ENCODE measurements at places on chromosomes 16 and 17. TPM values are rescaled to one million over a fixed set of nuclear protein-coding genes. Genes with fewer than 3 reads are reported as not detected.

DNA sequence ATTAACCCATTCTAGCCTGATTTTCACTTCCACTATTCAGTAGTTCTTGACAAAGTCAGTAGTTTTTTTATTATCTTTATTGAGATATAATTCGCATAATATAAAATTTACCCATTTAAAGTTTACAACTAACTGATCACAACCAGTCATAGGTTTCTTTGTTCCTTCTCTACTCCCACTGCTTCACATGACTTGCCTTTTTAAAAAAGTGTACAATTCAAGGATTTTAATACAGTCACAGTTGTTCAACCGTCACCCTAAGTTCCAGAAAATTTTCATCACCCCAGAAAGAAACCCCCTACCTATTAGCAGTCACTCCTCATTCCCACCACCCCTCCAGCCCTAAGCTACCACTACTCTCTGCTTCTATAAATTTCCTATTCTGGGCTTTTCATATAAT lies 162.5 kb downstream of the TRIM37 start:
- no peak for DNase-seq

DNA sequence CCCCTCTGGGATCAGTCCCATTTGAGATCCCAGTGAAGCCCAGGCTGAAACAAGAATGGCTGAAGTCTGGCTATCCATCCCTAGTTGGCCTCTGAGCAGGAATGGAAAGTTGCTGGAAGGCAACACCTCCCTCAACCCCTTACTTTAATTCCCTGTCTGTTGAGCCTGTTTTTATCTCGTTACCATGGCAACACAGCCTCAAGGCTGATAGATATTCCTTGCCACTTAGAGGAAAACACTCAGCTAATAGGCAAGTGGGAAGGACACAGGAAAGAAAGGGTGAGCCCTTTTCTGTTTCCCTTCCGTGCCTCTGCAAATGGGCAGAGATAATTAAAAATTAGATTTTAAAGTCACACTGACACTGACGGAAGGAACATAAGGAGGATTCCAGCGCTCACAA lies 75.5 kb upstream of the CLEC3A start:
- DNase-seq, result no peak

- DNase-seq, result no peak
Observed at GRCh38 chr17:20244671-20245070, 222.7 kb downstream of the LGALS9B start.

DNA sequence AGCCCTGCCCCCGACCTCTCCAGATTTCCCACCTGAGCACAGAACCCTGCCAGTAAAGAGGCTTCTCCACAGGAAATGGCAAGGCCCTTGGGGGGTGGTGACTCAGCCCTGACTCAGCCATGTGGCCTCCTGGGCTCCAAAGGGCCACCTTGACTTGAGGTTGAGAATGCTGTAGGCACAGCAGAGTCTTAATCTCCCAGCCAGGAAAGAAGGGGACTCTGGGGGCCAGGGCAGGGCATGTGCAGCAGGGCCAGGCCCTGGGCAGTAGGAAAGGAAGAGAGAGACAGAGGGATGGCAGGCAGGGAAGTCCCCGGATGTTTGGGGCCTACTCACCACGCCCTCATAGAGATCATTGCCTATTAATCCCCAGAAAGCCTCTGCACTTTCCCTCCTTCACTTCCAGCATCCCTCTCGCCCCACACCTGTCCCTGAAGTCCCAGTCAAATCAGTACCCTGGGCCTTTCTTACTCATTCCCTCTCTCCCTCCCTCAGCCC lies 4.8 kb upstream of the ITGA3 start:
- peak; percentile 95 for DNase-seq

DNA sequence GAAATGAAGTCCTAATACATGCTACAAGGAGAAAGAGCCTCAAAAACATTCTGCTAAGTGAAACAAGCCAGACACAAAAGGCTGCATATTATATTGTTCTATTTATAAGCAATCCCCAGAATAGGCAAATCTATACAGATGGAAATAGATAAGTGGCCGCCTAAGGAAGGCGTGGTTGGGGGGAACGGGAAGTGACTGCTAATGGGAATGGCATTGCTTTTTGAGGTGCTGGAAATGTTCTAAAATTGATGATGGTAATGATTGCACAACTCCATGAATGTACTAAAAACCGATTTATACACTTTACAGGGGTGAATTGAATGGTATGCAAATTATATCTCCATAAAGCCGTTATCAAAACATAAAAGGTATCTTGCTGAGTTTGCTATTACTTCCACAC lies 67.7 kb downstream of the GAS7 start:
- DNase-seq, result no peak

DNA sequence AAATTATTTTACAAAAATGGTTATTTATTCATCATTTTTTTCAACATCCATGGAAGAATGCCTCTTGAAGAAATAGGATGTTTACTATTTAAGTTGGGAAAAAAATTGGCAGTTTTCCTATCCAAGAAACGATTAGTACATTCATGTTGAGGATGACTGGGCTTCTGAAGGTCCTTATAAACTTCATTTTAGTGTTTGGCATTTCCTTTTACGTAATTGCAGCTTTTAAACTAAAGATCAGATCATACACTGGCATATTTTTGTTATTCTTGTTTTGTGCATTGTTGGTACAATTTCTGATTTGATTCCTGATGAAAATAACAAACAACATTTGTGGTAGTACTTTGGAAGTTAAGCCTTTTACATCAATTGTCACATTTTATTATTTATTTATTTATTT lies 11.5 kb downstream of the KCNJ16 start:
- no peak for DNase-seq

GRCh38 chr17:75701288-75701687 lies 20.0 kb upstream of the ITGB4 start:
- no peak for DNase-seq

GRCh38 chr16:47230296-47230695 lies 86.6 kb upstream of the NETO2 start:
- no peak for DNase-seq

GRCh38 chr16:8712589-8713361 lies 38.4 kb downstream of the ABAT start:
- DNase-seq, result no peak

DNA sequence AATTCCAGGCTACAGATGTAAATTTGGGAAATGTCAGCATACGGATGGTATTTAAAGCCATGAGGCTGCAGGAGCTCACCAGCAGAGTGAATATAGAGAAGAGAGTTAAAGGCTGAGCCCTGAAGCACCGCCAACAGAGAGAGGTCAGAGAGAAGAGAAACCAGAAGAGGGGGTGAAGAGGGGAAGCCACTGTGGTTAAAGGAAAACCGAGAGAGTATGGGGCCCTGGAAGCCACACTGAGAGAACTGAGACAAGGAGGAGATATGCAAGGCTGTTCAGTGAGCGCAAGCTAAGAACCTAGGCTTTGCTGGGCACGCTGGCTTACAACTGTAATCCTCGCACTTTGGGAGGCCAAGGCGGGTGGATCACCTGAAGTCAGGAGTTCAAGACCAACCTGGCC lies 24.6 kb downstream of the COPRS start:
- no peak for DNase-seq

DNA sequence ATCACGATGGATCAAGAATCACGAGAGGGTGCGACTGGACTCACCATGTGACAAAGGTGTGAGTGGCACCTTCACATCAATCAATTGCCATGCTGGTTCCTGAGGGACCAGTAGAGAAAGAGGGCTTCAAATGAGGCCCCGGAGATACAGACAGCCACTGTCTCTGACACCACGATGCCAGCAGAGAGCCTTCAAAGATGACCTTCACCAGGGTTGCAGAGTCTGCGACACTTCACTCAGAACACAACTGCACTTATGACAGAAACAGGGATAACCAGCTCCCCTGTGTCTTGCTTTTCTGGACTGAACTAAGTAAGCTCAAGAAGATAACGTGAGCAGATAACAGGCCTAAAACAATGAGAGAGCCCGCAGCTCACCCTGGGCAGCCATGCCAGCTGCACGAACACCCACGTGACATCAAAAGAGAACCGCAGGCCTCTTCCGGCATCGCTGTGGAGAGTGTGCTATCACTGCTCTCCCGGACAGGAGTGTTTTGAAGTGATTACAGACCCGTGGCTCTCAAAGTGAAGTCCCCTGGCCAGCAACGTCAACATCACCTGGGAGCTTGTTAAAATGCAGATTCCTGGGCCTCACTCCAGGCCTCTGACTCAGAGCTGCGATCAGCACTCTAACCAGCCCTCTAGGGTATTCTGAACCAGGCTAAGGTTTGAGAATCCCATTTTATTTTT lies 36.4 kb downstream of the KLHDC4 start:
- no peak for DNase-seq

DNA sequence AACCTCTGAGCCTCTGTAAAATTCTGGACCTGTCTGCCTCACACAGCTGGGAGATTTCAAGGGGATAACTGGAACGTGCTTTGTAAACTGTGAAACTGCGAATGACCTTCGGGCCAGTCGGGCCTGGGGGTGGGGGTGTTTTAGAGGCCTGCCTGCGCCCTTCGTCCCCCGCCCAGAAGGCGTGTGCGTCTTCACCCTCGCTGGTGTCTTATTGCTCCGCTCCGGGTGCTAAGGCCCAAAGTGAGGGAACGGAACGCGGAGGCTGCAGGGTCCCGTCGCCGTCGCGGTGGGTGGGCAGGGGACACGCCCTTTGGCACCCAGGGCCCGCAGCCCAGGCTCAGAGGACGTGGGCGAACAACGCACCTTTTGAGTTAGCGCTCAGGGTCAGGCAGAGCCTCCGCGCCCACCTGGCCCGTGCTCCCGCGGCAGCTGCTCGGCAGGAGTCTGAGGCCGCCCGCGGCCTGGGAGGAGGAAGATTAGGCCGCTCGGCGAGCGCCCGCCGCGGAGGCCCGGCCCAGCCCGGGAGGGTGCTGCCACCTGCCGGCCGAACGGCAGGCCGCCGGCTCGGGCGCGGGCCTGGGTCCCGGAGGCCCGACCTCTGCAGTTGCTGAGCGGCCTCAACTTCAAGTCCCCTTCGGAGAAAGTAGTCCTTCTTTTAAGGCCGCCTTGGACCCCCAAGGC lies 29.7 kb downstream of the DCAKD start:
- peak; percentile 56 for DNase-seq

DNA sequence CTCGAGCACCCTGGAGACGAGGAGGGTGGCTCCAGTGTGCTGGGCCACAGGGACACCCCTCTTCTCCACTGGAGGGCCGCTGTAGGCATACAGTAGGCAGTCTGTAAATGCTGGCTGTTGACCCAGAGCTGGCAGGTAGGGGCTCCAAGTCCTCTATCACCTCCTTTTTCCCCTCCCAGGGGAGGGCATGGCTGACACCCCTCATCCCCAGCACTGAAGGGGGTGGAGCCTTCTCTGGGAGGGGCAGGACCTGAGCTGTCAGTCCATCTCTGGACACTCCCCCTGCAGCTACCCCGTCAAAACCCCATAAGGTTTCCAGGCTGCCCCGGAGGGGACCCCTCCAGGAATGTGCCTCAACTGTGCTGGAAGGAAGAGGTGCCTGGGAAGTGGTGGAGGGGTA lies 2.4 kb downstream of the KCNJ12 start:
- no peak for DNase-seq

- no peak for DNase-seq
Observed at GRCh38 chr16:11583166-11583565, 3.6 kb downstream of the LITAF start.

Gene DPEP2
- total RNA-seq, result not detected

Gene CES4A
- total RNA-seq, result 2.5 TPM

Gene NPIPA2
- 2.6 TPM for total RNA-seq

Gene SAMD14
- 0.73 TPM for total RNA-seq

Gene KRT12
- not detected for total RNA-seq

Gene SMIM5
- total RNA-seq, result 0.31 TPM

Gene ABAT
- total RNA-seq, result 8.6 TPM

Gene PFAS
- 68.2 TPM for total RNA-seq

Gene MYLK3
- total RNA-seq, result 0.68 TPM

Gene GRAPL
- total RNA-seq, result 0.37 TPM

Gene TMEM204
- not detected for total RNA-seq
